Peyer's patch (tissue), 4 donors: ENCODE measurements at places on chromosomes 4 and X. TPM values are rescaled to one million over a fixed set of nuclear protein-coding genes. Genes with fewer than 3 reads are reported as not detected.

- no peaks in the 10 kb centered on the region for H3K27me3 ChIP-seq
- H3K4me1 ChIP-seq, result no peaks in the 10 kb centered on the region
- no peaks in the 10 kb centered on the region for H3K36me3 ChIP-seq
Observed at GRCh38 chr4:43853565-43854264, 594.9 kb downstream of the KCTD8 start.

DNA sequence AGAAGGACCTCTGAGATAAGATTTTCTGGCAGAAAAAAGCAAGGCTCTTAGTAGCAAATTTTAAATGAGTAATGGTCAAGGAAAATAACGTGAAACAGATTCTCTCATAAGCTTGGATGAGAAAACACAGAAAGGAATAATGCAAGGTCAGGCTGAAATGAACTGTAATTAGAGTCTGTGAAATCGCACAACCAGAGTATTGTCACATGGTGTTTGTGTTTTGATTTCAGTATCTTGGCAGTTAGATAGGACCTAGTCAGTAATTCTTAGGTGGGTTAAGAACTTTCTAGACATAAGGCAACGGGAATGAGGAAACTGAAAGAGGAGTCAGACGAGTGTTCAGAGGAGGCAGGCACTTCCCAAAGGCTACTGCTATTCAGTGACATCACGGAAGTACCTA is 34.6 kb downstream of the LIMCH1 start:
- H3K27ac ChIP-seq, result no peak overlapping the region
- H3K4me1 ChIP-seq, result no peaks in the 10 kb centered on the region
- H3K36me3 ChIP-seq, result no peaks in the 10 kb centered on the region
- H3K27me3 ChIP-seq, result no peaks in the 10 kb centered on the region
- no peak for DNase-seq
- no peak overlapping the region for H3K4me3 ChIP-seq

GRCh38 chrX:12973561-12974304 is 1.2 kb upstream of the TMSB4X start:
- peak overlapping the region; percentile 91 for H3K27ac ChIP-seq
- no peaks in the 10 kb centered on the region for H3K4me1 ChIP-seq
- H3K4me3 ChIP-seq, result peak overlapping the region; percentile 62
- H3K27me3 ChIP-seq, result no peaks in the 10 kb centered on the region
- DNase-seq, result no peak

GRCh38 chr4:126221717-126222340 is 907.1 kb downstream of the FAT4 start:
- DNase-seq, result no peak
- H3K36me3 ChIP-seq, result no peaks in the 10 kb centered on the region
- H3K27ac ChIP-seq, result no peak overlapping the region
- H3K27me3 ChIP-seq, result no peaks in the 10 kb centered on the region

DNA sequence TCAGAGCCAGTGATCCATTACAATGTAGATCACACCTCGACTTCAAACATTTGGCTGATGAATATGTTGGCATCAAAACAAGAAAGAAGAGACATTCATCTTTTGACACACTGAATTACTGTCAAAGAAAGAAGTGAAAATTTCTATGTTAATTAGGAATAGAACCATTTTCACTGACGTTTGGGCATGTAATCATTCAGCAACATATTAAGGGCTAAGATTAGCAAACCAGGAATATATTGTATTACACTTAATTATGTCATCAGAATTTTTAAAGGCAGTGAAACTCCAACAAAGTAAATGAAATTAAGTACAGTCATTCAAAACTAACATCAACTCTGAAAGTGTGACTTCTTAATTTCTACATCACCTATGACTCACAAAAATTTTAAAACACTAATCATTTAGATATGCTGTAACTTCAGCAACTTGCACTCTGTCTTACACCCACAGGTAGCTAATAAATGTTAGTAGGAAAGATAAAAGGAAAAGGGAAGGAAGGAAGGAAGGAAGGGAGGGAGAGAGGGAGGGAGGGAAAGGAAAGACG is 1.4 kb upstream of the SMR3A start:
- H3K27ac ChIP-seq, result no peak overlapping the region
- H3K36me3 ChIP-seq, result no peaks in the 10 kb centered on the region
- no peak overlapping the region for H3K4me3 ChIP-seq
- DNase-seq, result no peak
- H3K27me3 ChIP-seq, result no peaks in the 10 kb centered on the region

- no peaks in the 10 kb centered on the region for H3K27me3 ChIP-seq
- H3K4me3 ChIP-seq, result no peak overlapping the region
- no peaks in the 10 kb centered on the region for H3K4me1 ChIP-seq
- no peak overlapping the region for H3K27ac ChIP-seq
- no peaks in the 10 kb centered on the region for H3K36me3 ChIP-seq
Observed at GRCh38 chr4:152771741-152772533, 7.6 kb downstream of the TIGD4 start.

DNA sequence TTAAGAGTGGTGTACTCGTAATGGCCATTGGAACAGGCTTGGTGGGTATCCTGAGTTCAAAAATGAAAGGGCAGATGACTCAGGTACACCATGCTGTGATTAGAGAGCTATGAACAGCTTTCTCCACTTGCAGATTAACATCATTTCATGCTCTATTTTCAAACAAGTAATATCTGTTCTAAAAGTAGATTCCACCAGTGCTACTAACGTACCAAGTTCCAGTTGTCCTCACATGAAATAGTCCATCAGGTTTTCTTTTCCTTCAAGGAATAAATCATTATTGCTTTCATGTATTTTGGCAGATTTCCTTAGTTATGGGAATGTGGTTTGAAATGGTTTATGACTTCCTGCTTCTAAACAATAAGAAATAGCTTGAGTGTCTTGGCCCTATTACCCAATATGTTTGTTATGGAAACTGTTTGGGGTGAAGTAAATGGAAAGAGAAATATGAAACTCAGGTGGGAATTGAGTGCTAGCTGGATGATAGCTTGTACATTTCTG is 49.9 kb downstream of the PCDH7 start:
- H3K4me3 ChIP-seq, result no peak overlapping the region
- no peaks in the 10 kb centered on the region for H3K36me3 ChIP-seq
- H3K27ac ChIP-seq, result no peak overlapping the region

The GRID2 gene
- not detected for total RNA-seq

The DEFB131A gene
- not detected for total RNA-seq

The F9 gene
- not detected for total RNA-seq

The MAGEB6B gene
- not detected for total RNA-seq
